ENCODE measurements at places on chromosomes 16 and 17.

DNA sequence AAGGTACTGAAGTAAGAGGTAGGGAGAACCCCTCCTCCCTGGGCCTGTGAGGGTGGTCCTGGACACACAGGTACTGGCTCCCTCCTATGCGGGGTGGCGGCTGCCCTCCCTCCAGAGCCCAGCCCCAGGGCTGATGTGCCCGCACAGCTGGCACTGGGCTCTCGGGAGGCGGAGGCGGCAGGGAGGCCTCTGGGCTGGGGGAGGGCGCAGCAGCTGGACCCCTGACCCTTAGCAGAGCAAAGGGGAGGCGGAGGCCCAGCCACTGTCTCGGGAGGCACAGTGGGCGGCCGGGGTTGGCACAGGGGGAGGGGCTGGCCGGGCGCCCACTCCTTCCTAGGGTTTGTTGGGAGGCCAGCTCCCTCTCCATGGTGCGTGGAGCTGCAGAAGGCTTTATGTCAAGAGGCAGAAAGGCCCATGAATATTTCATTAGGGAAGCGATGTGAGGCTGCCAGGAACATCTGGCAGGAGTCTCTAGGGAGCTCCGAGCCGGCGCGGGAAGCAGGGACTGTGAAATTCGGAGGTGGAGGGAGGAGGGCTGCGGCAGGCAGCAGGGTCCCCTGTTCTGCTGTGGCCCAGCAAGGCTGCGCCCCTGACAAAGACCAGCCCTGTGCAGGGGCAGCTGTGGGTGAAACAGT lies 44.1 kb upstream of the ACSF3 start:
- no peak for DNase-seq

DNA sequence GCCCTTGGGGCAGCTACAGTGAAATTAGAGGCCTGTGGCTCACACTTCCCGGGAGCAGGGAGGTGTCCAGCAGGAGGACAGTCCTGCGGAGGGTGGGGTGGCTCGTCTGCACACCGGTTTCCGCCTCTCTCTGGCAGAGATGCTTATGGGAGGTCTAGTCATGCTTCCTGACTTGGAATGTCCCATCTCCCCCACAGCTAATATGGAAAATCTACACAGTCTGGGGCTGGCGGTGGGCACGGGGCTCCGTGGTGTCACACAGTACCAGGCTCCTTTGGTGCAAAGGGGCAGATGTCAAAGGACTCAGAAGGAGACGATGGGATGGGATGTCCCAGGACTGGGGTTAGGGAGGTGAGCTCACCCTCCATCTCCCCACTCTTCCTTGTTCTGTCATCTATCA lies 44.1 kb upstream of the DOC2B start:
- DNase-seq = no peak

DNA sequence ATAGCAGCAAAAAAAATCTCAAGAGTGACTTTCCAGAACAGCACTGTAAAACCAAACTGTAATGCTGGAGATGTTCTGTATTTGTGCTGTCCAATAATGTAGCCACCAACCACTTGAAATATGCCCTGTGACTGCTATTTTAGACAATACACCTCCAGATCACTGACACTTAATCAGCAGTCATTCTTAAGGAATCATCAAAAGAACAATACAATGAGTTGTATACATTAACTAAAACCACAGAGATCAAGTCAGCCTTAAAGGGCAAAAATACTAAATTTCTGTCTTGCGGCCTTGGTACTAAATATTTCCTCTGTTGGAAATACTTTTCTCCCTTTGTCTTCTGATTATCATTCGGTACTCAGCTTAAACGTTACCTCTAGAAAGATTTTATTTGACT lies 33.6 kb upstream of the ANKFY1 start:
- DNase-seq = no peak

GRCh38 chr17:82063424-82064415 lies 1.9 kb downstream of the DUS1L start:
- no peak for DNase-seq

DNA sequence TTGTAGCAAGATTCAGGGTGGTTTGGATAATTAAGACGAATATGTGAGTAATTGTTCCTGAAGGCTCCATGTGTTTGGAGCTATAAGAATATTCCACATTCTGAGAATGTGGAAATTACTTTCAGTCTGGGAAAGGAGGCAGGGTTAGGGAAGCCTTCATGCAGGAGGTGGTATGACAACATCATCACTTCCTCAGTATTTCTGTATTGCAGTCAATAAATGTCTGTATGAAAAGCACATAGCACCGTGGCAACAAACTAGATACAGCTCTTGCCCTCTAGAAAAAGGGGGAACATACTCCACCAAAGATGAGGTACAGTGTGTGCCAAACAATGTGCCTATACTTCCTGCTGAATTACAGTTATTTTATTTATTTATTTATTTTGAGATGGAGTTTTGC lies 26.1 kb upstream of the DHRS7B start:
- DNase-seq = no peak

DNA sequence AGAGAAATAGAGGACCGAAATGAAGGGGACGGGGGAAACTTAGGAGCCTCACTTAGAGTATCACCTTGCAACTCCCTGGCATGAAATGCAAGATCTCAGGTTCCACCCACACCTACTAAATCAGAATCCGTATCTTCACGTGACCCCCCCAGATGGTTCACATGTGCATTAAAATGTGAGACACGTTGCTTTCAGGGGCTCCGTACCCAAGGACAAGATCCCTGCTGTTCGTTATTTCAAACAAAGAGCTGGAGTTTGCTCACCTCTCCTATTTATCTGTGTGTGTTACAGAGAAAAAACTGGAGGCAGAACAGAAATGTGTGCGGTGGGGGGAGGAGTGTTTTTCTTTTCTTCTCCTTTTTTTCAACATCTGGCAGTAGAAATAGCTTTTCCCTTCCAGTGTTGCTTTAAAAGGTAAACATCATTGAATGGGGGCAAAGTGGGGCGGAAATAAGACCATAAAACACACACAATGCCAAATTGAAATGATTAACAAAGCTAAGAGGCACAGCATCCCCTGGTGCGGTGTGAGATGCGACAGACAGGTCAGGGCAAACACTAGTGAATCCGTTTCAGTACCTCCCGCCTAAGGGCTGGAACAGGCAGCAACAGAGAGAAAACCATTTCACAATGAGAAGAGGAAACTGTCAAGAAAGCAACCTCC lies 145.4 kb downstream of the SOX9 start:
- no peak for DNase-seq

GRCh38 chr16:26212599-26212998 lies 520.8 kb downstream of the HS3ST4 start:
- DNase-seq = no peak

DNA sequence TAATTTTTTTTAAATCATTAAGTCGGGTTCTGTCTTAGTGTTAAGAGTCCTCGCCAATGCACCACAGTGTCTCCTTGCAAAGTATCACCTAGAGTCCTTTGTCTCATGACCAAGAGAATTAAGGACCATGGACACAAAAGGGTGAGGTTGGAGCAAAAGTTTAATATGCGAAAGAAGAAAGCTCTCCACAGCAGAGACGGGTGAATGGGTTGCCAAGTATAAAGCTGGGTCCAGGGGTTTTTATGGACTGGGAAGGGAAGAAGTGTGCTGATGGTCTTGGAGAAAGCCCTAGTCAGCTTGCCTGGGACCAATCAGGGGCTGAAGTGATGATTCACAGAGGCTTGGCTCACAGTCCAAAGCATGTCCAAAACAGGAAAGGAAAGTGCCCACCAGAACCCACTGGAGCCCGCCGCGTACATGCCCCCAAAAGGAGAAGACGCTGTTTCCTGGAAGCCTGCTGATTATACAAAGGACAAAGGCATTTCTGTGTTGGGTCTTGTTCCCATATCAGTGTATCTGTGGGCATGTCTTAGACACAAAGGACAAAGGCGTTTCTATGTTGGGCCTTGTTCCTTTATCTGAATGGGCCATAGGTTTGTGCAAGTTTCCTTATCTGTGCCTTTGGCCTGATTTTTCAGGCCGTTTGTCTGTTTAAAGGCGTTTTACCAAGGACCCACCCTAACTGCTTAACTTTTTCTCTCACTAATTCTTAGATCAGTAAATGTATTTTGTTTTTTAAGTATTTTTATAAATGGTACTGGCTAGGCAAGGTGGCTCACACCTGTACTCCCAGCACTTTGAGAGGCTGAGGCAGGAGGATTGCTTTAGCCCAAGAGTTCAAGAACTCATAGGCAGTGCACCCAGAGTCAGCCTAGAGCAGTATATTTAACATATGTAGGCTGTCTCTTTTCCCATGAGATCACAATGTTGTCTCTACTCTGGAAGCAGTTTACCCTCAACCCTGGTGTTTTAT lies 28.7 kb upstream of the ATF7IP2 start:
- DNase-seq = no peak

- DNase-seq = no peak
These were observed 23.9 kb downstream of the ARHGAP27 start for GRCh38 chr17:45408611-45409421.

DNA sequence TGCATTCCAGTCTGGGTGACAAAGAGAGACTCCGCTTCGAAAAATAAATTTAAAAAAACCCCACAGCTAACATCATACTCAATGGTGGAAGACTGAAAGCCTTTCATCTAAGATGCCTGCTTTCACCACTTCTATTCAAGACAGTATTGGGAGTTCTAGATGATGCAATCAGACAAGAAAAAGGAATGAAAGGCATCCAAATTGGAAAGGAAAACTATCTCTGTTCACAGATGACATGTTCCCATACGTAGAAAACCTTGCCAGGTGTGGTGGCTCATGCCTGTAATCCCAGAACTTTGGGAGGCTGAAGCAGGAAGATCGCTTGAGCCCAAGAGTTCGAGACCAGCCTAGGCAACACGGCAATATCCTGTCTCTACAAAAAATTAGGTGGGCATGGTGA lies 31.1 kb downstream of the RANBP10 start:
- no peak for DNase-seq

GRCh38 chr17:50532452-50533024 lies at the start of gene EPN3:
EPN3 (plus strand) TSS chr17:50532735; CDS start chr17:50536557, 3,822 bp downstream.
- no peak for DNase-seq

- DNase-seq = no peak
These were observed 5.4 kb upstream of the TNS4 start for GRCh38 chr17:40506786-40507185.

- no peak for DNase-seq
These were observed 23.4 kb upstream of the SREBF1 start for GRCh38 chr17:17859909-17860765.

- DNase-seq = no peak
These were observed 7.7 kb downstream of the NECAB2 start for GRCh38 chr16:83975590-83976260.

GRCh38 chr16:9425236-9425635 lies 333.8 kb downstream of the HAPSTR1 start:
- no peak for DNase-seq

DNA sequence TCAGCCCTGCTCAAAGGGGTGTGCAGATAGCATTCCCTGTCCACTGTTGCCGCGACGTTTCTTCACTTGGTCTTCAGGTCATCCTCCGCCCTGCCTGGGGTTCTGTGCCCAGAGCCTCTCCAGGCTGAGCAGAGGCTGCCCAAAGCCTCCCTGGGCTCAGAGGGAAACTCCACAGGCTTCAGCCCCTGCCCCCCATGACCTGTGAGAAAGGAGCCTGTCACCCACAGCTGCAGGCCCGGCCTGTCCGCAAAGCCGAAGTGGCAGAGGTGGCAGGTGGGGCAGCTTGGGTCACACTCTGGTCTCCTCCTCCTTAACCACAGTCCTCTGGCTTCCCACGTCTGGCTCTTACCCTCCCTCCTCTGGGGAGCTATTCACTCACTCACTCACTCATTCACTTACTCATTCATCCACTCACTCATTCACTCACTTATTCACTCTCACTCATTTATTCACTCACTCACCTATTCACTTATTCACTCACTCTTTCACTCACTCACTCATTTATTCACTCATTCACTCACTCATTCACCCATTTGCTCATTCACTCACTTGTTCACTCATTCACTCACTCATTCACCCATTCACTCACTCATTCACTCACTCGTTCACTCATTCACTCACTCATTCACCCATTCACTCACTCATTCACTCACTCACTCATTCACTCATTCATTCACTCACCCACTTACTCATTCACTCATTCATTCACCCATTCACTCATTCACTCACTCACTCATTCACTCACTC lies 7.1 kb upstream of the CPSF4L start:
- no peak for DNase-seq

- DNase-seq = no peak
These were observed 36.8 kb downstream of the RPGRIP1L start for GRCh38 chr16:53666786-53667415.

GRCh38 chr17:49574945-49575678 lies 559 bp upstream of the NXPH3 start:
- DNase-seq = no peak

DNA sequence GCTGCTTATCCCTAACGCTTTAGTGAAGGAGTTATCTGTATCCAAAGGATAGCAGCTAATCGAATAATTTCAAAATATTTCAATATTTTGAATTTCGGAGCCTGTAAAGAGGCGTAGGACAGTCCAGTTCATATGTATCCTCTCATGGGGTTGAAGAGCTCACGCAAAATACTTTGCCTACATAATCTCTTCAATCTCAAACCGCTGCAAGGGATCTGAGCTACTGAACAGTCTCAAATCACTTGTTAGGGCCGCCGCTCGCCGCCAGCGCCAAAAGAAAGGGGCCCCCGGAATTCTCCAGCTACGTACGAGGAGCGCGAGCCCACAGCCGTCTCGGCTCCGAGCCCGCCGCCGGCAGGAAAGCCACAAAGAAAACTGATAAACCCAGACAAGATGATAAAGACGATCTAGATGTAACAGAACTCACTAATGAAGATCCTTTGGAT lies 601 bp upstream of the RFWD3 start:
- no peak for DNase-seq

DNA sequence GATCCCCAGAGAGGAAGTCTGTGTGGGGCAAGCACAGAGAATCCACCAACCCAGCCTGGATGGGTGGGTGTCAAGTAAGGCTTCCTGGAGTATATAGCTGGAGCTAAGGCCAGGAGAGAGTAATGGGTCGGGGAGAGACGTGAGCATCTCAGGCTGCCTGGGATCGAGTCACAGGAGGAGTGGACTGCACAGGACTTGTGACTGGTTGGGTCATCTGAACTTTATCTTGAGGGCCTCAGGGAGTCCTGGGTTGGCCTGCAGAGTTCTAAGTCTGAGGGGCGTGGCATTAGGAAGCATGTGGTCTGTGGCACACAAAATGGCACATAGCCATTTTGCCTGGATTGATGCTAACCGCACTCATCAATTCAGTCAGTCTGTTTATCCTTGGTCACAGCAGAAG lies 1.5 kb downstream of the PLA2G15 start:
- DNase-seq = no peak

DNA sequence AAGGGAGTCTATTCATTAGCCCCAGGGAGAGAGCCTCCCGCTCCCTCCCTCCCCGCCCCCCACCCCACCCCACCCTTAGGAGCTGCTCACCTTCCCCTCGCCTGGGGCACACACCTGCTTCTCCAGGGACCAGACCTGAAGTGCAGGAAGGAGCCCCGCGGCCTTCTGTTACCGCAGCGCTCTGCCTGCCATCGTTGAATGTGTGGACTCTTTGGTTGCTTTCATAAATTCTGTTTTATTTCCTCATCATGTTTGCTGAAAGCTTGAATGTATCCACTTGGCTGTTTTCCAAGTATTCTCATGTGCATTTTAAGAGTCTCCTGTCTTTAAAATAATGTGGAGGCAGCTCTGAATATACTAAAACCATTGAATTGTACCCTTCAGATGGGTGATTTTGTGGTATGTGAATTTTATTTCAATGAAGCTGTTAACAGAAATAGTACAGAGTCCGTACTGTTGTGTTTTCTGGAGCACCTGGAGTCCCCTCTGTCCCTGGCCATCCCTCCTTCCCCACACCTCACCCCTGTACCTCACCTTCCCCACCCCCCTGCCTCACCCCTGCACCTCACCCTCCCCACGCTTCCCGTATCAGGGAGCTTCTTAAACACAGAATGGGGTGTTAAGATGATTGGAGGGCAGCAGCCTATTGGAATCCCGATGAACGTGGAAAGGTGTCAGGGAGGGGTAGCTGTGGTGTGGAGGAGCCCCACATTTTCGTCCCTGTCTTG lies 25.5 kb downstream of the RAB11FIP3 start:
- no peak for DNase-seq

GRCh38 chr17:72139212-72139611 lies 18.4 kb downstream of the SOX9 start:
- no peak for DNase-seq

Measured in esophagus squamous epithelium (tissue), 5 donors.